Umbilical cord (tissue), 2 donors: ENCODE measurements at places on chromosomes 7 and 10.

- DNase-seq: no peak
These were observed 1369.8 kb upstream of the LRRTM3 start for GRCh38 chr10:65556006-65556405.

GRCh38 chr10:4024027-4024426 lies 239.0 kb upstream of the KLF6 start:
- no peak for DNase-seq

DNA sequence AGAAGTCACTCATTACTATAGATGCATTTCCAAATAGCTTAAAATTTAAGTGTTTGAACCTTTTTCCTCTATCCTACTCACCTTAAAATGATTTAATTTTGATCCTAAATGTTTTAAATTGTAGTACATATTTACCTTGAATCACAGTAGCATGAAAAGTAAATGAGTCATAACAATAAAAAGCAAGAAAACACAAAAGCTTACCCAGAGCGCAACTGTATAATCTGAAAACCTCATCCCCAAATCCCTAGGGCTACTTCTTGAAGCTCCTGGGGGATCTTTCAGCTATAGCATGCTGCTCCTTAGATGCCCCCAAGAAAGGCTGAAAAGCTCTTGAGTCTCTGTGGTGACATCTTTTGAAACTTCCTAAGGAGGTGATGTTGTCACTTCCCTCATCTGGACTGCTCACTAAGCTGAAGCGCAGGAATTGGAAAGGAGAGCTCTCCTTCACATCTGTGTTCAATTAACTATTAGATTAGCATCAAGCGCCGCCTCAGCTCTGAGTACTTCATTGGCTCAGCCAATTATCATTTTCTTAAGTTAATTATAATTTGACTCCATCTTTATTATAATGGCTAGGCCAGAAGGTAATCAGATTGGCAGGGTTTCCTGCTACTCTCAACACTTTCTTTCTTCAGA lies 60.2 kb downstream of the SEMA3E start:
- no peak for DNase-seq

GRCh38 chr7:37408291-37409228 lies 40.1 kb downstream of the ELMO1 start:
- no peak for DNase-seq

GRCh38 chr7:78039790-78040776 lies 241.5 kb downstream of the PHTF2 start:
- no peak for DNase-seq

- no peak for DNase-seq
These were observed 138.4 kb downstream of the PAXIP1 start for GRCh38 chr7:154864523-154864891.

DNA sequence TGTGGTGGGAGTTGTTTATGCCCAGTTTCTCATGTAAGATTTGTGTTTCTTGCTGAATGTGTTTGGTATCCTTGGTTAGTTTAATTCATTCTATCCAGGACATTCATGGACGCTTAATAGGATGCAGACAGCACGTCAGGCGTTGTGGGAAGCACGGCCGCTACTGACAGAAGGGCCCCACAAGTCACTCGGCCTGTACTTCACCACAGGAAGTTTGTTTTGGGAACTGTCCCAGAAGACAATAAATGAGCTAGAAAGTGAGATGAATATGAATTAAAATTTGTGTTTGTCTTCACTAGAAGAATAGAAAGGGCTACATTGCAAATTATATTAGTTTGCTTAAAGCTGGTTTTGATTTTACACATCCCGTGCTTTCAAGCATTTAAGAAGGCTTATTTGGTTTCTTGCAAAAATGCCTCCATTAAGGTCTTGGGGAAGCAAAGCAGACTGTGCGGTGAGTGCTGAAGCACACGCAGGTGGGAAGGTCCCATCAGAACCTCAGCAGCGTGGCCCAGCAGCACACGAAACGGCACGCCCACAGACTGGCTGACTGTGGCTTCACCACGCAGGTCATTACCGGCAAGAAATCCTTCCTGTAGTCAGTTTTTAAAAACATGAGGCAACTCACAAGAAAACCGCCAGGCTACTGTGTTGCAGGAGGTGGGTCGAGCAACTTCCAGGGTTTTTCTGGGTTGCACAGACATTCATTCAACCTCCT lies 74.1 kb downstream of the VIPR2 start:
- peak; percentile 14 for DNase-seq

DNA sequence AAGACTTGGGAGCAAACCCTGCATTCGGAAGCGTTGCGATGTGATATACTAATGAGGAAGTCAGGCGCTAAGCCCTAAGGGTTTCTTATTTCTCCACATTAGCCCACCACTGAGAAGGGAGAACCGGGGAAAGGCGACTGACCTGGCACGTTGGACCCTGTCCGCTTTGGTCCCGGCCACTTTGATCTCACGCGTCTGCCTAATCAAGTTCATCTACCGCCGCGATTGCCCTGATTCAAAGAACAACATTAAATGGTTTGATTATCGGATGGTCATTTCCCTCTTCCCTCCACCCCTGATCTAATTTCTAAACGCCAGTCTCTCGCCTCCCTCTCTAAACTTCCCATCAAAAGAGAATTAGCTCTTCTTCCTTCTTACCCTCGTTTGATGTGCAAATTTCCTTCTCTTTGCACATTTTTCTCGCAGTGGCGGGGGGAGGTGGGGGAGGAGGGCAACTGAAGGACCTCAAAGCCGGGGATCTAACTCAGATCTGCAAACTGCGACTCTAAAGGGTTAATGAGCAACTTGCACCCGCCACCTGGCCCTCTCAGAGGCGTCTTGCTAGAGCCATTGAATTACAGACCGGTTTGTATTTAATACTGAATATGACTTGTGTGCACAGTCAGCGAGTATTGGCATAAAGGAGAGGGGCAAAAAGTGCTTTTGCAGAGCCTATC lies 687 bp upstream of the DKK1 start:
- no peak for DNase-seq

DNA sequence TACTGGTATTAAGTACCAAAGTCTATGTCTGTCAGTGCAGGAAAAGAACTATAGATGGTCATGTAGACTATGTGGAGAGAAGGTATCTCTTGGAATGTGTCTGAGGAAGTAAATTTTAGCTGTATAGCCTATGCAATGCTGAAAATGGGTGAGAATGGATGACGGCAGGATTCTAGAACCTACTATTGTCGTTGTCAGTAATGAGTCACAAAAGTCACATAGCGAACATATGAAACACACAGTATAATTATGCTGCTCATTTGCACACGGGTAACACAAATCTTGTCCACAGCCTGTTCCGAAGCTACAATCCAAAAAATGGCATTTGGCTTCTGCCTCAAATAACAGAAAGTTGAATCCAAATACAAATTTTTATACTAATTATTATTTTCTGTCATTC lies 33.6 kb upstream of the KMT2E start:
- no peak for DNase-seq

DNA sequence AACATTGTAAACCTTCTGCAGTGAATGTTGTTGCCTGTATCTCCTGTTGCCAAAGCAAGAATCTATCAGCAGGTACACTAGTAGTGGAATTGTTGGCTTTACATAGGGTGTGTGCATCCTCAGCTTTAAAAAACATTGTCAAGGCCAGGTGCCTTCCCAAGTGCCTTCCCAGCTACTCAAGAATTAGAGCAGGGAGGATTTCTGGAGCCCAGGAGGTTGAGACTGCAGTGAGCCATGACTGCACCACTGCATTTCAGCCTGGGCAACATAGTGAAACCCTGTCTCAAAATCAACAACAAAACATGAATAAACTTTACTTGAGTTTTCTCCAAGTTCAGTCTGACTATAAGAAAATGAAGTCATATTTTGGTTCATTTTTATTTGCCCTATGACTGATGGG lies 217.3 kb downstream of the CCSER2 start:
- DNase-seq: no peak

DNA sequence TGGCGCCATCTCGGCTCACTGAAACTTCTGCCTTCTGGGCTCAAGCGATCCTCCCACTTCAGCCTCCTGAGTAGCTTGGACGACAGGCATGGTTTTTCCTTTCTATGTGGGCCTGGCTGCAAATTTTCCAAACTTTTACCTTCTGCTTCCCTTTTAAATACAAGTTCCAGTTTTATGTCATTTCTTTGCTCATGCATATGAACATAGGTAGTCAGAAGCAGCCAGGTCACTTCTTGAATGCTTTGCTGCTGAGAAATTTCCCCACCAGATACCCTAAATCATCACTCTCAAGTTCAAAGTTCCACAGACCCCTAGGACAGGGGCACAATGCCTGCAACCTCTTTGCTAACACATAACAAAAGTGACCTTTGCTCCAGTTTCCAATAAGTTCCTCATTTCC lies 21.6 kb upstream of the RPEL1 start:
- DNase-seq: no peak

DNA sequence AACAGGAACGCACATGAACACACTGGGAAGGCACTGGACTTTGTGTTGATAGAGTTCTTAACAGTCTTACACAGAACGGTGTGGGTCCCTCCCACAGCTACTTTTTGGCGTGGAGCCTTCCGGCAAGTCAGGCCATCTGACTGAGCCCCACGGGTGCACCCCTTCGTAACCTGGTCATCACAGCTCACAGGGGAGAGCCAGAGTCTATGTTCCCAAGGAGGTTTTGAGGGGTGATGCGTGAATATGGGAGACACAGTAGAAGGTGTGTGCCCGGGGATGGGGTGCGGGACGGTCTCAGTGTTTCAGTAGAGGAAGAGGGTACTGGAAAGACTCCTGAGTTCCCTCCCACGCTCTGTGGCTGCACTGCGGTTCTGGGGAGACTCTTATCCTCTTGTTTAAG lies 291.7 kb downstream of the DNAJB6 start:
- DNase-seq: no peak

- DNase-seq: peak; percentile 33
These were observed at the start of gene SEMA3E for GRCh38 chr7:83648464-83649241. Gene SEMA3E (minus strand): TSS chr7:83649139.

DNA sequence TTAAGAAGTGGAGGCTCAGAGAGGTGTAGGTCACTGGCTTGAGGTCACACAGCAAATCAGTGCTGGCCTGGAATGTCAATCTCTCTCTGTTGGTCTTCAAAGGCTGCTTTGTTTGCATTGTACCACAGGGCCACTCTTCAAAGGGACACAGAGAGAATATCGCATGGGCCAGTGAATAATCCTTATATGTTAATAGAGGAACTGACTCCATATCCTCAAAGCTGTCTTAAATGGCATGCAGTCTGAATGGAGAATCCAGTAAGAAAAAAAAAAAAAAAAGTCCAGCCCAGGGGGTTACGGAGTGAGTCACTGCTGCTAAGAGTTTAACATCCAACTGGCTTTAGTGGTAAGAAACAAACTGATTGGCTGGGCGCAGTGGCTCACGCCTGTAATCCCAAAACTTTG lies 54.1 kb downstream of the NRAP start:
- no peak for DNase-seq

- no peak for DNase-seq
These were observed 71.7 kb downstream of the COBL start for GRCh38 chr7:51244885-51245284.

DNA sequence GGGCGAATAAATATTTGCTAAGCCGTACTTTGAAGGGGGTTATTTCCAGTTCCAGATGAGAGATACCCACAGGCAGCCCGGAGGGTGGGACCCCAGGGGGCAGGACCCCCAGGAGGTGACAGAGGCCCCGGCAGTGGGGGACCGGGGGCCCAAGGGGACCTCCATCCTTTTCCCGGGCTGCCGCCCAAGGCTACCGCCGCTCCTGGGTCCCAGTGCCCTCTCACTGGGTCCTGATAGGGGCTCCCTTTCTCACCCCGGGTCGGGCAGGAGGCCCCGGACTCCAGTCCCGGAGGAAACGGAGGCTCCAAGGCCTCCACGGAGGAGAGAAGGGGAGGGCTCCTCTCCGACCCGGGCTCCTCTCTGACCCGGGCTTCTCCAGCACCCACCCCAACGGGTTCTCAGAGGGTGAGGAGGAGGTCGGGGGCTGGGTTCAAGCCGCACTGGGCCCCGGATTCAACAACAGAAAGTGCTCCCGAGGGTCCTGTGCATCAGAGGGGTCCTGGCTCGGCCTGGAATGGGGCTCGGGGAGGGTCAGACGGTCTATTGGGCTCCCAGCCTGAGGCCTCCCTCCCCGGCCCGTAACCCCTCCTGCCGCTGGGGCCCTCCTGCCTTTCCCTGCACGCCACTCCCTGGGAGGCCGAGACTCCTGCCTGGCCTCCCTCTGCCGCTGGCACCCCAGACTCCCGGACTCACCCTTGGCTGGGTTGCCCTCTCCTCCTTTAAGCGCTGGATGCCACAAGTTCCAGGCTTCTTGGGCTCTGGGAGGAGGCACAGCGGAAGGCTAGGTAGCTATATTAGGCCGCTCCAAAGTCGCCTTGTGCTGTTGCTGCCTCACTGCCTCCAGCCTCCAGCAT lies 62.5 kb downstream of the ZNF37A start:
- no peak for DNase-seq

DNA sequence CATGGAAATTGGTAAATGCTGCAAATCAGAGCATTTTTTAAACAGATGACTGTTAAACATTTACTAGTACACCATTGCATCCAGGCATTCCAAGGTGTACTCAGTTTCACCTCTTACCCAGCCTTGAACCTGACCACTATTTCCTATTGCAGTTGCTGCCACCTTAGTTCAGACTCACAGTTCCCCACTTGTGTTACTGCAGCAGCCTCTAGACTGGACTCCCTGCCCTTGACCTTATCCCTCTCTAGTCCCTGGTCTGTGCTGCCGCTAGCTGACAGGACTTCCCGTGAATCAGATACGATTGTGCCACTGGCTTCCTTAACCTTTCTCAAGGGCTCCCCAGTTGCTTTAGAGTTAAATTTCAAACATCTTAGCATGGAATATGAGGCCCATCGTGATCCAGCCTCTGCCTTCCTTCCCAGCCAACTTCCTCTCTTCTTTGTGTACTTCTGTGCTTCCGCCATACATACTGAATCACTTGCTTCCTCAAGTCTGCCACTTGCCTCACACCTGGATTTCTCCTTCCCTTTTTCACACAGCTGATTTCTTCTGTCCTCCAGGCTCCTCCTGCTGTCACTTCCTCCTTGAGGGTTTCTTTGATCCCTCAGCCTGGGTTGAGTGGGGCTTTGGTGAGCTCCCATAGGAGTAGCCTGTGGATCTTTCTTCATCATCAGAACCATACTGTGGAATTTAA lies 118.7 kb upstream of the GJD4 start:
- DNase-seq: no peak

- peak; percentile 27 for DNase-seq
These were observed 815 bp downstream of the GIMAP8 start for GRCh38 chr7:150451097-150451793.

GRCh38 chr10:4067931-4068561 lies 283.0 kb upstream of the KLF6 start:
- no peak for DNase-seq
